ENCODE measurements at places on chromosomes 5 and 9.

- DNase-seq: no peak
Measured at GRCh38 chr5:123785162-123786071, 273.4 kb downstream of the CSNK1G3 start.

GRCh38 chr9:37496020-37496419 lies 10.3 kb downstream of the POLR1E start:
- DNase-seq: no peak

GRCh38 chr9:124776954-124777648 lies at the start of gene OLFML2A:
TSS of gene OLFML2A (plus strand) at chr9:124777133. CDS start at chr9:124777271, 138 bp downstream.
- no peak for DNase-seq

GRCh38 chr9:130866474-130866965 lies 30.1 kb downstream of the QRFP start:
- peak; percentile 77 for DNase-seq

- no peak for DNase-seq
Measured at GRCh38 chr5:115571441-115571878, 26.9 kb upstream of the FEM1C start.

GRCh38 chr9:69554945-69555344 lies 117.2 kb downstream of the APBA1 start:
- DNase-seq: no peak

DNA sequence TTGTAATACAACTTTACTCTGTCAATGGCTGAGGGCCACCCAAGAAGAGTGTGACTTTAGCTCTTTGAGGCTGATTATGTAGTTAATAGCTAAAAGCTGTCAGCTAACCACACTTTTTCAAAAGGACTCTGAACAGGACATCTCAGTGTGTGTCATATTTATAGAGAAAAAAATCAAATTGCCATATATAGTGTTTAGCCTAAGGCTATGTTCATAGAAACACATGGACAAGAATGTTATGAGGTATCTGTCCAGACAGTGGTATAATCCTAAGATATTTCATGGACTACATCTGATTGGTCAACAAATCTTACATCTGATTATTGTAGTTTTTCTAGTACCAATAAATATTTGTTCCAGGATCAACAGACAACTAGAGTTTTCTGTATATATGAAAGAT lies 42.1 kb upstream of the CDH18 start:
- DNase-seq: no peak

DNA sequence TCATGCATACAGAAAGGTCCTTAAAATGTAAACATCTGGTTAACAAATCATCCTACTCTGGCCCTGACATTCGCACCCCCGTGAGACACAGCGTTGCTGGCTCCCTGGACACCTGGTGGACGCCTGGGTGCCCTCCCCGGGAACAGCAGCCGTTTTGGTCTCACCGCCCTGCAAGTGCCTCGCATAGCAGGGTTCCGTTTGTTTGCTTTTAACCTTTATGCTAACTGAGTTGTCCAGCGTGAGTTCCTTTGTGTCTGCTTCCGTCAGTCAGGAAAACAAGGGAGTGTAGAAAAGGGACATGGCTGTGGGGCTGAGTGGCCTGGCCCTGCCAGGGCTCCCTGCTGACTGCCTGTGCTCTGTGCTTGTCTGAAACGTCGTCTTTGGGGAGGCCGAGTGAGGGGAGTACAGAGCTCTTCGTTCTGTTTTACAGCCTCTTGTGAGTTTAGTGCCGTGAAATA lies 91.8 kb upstream of the CACNA1B start:
- DNase-seq: no peak

DNA sequence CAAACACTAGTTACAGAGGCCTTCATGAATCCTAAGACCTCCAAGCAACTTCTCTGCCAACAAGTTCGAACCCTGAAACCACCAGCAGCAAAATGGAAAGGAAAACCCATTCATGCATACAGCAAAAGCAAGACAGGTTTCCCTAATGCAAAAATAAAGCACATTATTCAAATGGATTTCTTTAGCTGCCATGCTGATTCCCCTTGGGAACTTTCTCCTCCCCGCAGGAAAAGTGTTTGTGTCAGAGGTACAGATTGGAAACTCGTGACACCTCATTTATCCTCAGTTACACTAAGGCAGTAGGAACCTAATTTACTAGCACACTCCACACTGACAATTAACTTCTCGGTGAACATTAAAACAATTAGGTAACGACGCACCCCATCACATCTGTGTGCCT lies 63.4 kb downstream of the TLE1 start:
- no peak for DNase-seq

DNA sequence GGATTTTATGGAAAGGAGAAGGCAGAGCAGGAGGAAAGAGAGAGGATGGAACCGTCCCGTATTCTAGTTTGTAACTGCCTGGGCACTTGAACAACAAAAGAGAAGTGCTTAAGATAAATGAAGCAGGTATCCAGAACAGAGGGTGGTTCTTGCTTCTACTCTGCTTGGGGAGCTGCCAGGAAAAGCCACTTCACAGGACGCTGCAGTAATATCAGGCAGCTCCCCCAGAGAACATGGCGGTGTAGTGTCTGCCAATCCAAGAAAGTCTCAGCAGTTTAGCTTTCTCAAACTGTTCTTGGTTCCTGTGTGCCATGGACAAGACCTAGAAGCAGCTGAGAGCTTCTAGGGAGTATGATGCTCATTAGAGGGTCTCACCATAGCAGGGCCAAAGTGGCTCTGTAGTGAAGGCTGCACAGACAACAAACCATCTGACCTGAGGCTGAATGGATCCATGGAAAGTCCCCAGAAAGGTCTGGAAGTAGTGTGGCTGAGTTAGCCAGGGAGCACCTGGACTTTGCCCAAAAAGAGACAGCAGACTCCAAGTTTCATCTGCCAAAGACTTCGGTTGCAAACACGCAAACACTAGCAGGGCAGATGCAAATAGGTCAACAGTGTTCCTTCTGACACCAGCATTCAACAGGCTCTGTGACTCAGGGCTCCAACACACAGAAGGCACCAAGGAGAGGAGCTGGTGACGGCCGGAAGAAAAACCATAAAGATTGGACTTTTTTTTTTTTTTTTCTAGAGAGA lies 72.2 kb upstream of the TNFSF8 start:
- no peak for DNase-seq

DNA sequence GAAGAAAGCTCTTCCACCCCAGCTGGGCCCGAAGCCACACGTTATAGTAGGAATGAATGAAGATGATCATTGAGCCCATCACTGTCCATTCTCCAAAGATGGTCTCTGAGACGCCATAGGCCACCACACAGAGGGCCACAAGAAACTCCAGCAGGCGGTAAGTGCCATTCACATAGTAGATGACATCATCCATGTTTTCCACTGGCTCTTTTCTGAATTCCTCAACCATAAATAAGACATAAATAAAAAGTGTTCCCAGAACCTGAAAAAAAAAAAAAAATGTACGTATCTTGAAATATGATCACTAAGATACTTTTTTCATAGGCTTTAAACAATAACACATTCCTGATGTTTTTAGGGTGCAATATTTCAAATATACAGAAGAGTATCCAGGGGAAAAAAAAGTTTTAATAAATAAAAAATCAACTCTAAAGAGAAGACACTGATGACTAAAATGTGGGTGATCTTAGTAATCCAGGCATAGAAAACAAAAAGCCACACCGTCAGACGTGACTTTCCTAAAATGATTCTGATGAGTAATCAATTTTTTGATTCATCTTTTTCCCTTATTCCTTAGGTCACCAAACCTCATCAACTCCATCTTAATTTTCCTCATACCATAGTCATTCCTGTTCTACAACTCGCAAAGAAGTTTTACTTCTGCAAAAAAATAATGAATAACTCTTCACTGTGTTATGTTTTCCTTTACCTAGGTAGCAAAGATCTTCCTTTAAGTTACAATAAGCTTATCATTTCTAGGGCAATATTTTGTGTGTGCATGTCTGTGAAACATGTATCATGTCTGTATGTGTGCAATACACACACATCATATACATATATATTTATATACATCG lies 47.8 kb downstream of the RNF145 start:
- no peak for DNase-seq

GRCh38 chr9:123426406-123426805 lies 70.4 kb downstream of the CRB2 start:
- no peak for DNase-seq

GRCh38 chr9:87656485-87656884 lies 69.4 kb upstream of the CTSL start:
- no peak for DNase-seq

- no peak for DNase-seq
Measured at GRCh38 chr5:36253575-36253974, 11.8 kb upstream of the NADK2 start.

DNA sequence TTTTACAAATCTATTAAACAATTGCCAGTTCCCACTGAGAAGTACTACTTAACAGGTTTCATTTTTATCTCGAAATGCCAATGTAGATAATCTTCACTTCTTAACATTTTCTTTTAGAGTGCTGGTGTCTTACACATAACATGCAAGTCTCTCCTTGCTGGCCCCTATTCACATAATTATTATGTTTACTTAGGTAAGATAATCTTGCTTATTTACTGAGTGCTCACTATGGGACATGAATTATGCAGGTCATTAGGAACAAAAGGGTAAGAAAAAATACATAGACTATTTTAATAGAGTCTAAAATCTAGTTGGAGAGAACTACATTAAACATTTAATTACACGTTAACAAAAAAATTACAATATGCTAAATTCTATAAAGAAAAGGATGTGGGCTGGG lies 328.4 kb downstream of the PRR16 start:
- no peak for DNase-seq

DNA sequence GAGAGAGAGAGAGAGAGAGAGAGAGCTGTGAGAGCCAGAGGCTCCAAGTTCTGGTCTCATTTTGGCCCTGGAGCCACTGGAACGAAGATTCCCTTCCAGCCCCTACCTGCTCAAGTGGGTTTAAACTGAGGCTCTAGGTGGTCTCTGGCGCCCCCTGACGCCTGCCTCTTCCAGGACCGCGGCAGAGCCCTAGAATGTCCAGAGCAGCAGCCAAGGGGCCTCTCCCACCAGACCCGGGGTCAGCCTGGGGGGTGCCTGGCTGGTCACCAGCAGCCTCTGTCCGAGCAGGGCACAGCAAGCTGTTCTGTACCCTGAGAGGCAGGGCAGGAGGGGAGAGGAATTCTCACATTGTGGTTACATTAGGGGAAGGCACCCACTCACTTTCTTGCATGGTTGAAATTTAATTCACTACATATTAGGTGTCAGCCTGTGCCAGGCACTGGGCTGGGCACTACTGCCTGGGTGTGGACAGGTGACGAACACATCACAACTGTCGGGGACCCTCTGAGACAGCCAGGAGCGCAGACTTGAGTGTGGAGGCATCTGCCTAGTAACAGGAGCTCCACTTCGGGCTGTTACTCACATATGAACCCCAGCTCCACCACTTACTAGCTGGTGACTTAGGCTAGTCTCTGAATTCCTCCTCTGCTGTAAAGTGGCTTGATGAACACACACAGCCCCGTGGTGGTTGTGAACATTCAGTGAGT lies 44.5 kb downstream of the AMBP start:
- no peak for DNase-seq

- DNase-seq: no peak
Measured at GRCh38 chr9:113484258-113484730, 20.8 kb downstream of the RGS3 start.

DNA sequence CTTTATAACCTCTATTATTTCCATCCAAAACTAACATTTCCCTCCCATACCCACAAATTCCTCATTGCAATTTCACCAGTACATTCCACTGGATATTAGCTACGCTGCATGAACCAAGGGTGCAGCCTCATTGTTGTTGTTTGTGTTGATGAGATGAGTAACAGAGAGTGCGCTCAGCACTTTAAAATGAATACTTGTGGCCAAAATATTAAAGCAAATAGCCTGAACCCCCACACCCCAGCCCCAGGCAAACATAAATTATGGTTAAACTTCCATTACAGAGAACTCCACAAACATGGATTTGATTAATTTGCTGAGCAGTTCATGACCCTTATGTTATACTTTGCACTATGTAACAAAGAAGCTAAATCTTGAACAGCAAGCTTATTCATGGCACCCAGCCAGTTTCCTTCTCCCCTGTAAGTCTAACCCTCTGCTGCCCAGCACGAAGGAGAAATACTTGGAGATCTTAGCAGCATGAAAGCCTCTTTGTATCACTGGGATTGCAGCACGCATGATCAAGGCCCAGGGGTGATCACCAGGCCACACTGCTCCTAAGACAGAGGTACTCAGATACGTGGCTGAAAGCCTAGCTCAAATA lies 205.0 kb downstream of the DOCK8 start:
- no peak for DNase-seq

DNA sequence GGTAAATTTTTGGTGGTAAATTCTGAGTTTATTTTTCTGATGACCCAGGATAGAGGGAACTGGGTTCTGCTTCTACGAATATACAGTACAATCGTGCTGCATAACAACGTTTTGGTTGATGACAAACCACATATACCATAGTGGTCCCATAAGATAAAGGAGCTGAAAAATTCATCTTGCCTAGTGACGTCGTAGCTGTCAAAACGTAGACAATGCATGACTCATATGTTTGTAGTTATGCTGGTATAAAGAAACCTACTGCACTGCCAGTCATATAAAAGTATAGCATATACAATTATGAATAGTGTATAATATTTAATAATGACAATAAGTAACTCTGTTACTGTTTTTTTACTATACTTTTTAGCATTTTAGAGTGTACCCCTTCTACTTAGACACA lies 244.0 kb downstream of the GAS1 start:
- no peak for DNase-seq

DNA sequence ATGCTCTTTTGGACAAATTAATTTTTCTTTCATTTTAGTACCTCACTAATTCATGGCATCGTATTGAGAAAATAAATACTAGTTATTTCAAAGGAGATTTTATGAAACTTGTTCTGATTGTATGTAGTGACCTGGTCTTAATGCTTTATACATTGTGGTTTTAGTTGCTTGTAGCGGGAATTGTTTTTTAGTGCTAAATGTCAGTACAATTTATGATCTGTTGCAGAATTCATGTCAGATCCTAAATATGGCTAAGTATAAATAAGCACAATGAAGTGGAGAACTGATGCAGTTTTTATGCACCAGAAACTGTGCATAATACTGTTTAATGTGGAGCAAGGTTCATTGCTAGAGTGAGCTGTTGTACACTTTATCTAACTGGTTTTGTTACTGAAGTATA lies 308.8 kb downstream of the PJA2 start:
- DNase-seq: no peak

- DNase-seq: no peak
Measured at GRCh38 chr5:156912869-156913268, 50.2 kb downstream of the TIMD4 start.

DNA sequence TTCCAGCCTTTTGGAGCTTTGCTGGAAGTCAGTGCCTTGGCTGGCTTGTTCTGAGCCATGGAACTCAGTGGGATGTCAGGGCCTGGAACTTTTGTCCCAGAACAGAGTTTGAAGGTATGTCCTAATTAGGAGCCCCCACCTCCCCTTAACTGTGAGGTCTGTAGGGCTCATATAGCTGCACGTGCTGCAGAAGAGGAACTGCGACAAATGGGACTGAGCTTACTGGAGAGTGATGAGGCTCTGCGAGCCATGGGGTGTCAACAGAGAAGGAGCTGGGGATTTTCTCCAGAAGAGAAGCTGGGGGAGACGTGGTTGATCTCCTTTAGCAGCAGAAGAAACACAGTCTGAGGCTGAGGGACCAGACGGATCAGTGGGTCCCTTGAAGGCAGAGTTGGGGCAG lies 10.9 kb downstream of the TMEM8B start:
- no peak for DNase-seq
